ENCODE measurements at places on chromosomes 3 and 15. TPM values are rescaled to one million over a fixed set of nuclear protein-coding genes. Genes with fewer than 3 reads are reported as not detected.
A peak's percentile ranks its signal among the peaks of the same experiment; 100 is the strongest.

Gene LDHAL6B
- not detected for total RNA-seq

DNA sequence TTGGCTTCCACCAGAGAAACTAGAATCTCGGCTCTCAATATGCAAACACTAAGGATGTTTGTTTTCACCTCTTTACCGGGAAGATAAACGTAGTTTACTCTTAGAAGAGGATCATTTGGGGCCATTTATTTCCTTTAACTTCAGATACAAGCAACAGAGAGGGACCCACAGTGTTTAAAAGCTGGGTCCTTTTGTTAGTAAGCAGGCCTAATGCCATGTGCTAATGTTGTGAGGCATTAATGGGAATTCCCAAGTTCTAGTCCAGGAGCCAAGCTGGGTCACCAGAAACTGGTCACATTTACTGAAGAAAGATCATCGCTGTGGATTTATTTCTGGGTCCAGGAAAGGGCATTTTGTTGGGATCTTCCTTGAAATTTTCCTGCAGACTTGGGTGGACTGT is 78.1 kb upstream of the ADAMTS9 start:
- no peak for ATAC-seq

Gene LAMB2
- not detected for total RNA-seq

GRCh38 chr15:41487802-41488201 is 5.9 kb upstream of the ITPKA start:
- peak; percentile 12 for ATAC-seq

DNA sequence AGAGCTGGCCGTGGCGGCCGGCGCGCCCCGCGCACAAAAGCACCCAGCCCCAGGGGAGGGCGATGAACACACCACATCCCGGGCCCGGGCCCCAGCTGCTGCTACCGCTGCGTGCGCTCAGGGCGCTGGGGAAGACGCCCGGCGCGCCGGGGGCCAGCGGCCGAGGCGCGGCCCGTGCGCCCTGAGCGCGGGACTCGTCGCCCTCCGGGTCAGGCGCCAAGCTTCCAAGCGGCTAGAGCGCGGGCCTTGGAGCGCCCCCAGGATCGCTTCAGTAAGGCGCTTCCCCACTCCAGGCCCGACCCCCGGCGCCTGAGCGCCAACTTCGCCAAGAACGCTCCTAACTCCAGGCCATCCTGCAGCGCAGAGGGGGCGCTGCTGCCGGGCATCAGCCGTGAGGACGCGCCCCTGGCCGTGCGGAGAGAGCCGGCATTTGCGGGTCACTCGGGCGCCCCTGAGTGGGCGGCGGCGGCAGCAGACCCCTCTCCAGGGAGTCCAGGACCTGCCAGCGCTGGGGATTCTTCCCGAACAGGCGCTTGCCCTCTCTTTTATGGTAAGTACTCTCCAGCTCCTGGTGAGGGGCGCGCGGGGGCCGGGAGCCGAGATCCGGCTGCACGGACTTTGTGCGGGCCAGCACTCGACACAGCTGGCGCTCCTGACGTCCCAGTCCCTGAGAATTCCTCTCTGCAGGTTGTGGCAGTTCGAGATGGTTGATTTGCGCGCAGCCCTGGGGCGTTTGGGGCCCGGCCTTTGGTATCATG is 475 bp downstream of the SPSB4 start:
- ATAC-seq = no peak

Gene C3orf18
- 17.3 TPM for total RNA-seq

DNA sequence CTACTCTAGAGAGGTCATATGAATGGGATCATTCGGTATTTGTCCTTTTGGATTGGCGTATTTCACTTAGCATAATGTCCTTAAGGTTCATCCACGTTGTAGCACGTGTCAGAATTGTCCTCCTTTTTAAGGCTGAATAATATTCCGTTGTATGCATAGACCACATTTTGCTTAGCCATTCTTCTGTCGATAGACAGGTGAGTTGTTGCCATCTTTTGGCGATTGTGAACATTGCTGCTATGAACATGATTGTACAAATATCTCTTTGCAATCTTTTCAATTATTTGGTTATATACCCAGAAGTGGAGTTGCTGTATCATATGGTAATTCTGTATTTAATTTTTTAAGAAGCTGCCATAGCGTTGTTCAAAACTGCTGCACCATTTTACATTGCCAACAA is 52.4 kb upstream of the GOLGA8J start:
- ATAC-seq = no peak

DNA sequence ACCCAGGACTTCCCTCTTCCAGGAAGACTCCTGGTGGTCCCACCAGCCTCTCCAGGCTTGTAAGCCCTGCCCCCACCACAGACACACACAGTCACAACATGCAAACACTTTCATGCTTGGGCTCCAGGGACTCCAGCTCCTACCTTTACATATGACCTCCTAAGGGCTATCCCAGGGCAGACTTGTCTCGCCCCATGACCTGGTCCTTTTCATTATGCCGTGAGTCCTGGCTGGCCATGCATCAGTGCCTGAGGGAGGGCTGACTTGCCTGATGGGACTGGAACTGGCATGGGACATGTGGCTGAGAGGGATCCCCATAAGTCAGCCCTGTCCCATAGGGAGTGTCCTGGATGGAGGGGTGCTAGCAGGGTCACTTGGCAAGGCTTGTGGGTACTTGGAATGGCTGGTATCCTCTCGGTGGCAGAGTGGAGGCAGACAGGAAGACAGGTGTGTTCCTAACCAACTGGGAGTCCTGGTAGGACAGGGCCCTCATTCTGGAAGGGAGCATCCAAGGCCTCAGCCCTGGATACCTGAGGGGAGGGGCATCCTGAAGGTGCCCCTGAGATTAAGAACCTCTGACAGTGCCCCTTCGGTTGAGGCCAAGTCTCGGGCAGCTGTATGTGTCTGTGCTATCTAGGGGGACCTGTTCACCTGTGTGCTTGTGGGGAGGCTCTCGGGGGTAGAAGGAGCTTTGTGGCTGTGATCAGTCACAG is 540 bp upstream of the HHATL start:
- no peak for ATAC-seq

DNA sequence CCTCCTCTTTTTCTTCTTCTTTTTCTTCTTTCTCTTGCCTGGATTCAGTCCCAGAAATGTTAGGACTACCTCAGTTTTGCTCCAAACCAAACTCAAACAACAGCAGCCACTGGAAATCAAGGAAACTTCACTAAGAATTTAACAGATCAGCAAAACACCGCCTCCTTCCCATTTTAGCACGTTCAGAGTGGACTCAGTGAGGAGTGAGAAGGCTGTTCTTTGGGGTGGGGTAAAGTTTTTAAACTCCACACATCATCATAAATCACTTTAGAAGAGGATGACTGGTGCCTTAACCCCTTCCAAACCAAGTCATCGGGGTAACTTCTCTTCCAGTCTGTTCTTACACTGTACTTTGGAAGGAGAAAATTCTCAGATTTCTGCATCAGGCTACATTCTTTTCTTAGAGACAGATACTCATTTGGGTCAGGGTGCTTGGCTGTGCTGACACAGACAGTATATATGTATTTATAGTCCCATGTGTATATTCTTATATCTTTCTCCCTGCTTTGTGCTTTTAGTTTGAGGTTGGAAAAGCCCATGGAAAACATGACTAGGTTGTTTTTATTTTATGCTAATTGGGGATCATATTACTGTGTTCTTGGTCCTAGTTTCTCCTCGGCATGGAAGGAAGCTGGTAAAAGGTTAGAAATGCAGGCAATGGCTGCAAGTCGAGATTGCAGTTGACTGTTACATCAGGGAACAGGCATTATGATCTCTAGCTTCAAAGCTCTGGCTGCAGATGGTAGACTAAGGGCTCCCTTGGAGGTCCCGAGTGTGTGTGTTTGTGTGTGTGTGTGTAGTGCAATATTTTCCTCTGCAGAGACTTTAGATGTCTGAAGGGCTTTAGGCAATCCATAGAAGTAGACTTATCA is at the start of gene CCDC80:
Gene CCDC80, minus strand, starts transcription at position 214 of the 872 bp plus-strand sequence. CDS start 1,238 bp downstream, outside the sequence.
- ATAC-seq = no peak

DNA sequence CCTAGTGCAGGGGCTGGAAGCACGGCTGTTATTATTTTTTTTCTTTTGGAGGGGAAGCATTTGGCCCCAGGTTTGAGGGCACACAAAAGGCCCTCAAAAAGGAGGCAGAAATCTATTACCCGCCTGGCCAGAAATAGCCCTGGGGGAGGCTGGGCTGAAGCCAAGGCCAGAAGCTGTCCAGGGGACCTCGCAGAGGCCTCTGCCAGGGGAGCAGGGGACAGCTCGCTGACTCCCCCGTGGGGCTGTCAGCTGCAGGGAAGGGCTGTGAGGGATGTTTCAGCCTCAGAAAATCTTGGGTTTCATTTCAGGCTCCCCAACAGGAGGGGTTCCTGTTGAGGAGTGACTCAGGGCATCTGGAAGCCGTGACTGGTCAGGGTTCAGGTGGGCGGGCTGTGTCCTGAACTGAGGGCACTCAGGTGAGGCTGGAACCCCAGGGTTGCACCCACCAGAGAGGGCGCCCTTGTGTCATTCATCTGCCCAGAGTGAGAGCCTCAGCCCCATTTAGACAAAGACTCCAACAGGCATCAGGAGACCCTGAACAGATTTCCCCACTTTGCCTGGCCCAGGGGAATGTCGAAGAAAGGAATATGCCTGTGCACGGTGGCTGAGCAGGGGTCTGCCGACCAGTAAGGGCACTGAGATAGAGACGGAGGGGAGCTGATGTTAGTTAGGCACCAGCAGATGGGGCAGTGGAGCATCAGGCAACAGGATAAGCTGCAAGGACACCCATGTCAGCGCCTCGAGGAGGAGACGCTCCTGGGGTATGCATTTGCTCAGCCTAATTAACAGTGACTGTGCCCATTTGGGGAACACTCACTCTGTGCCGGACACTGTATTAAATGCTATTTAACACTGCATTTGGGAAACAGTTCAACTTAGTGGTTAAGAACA is 43.5 kb upstream of the SLC6A11 start:
- no peak for ATAC-seq

- no peak for ATAC-seq
Observed at GRCh38 chr3:44576613-44577012, 8.2 kb upstream of the ZNF660 start.

DNA sequence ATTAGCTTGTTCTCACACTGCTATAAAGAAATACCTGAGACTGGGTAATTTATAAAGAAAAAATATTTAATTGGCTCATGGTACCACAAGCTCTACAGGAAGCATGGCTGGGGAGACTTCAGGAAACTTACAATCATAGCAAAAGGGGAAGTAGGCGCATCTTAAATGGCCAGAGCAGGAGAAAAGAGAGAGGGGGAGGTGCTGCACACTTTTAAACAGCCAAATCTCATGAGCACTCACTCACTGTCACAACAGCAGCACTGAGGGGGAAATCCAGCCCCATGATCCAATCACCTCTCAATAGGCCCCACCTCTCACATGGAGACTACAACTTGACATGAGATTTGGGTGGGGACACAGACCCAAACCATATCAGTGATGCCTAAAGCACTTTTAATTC is 82.5 kb downstream of the DCLK3 start:
- ATAC-seq = no peak

DNA sequence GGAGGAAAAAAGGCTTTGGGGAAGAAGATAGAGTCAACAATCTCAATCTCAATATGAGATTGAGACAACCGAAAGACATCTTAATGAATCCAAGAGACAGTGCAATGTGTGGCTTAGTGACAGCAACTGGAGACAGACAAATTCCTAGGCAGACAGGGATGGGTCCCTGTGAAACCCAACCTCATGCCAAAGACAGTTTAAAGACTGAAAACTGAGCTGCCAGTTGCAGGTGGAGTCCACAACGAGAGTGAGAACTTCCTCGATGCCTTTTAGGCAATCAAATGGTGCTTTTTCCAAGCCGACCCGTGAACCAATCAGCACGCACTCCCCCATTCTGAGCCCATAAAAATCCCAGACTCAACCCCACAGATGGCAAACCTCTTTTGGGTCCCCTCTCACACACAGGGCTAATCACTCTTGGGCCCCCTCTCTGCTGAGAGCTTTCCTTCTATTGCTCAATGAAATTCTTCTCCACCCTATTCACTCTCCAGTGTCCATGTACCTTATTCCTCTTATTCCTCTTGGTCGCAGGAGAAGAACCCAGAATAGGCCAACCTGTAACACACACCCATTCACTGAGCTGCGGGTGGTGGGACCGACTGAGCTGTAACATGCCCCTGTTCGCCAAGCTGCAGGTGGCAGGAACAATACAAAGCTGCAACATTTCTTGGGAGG is 34.8 kb downstream of the ZMAT3 start:
- ATAC-seq = no peak

Gene EFHB
- total RNA-seq = 0.58 TPM

- peak; percentile 45 for ATAC-seq
Observed at GRCh38 chr3:43071313-43071893, 34.5 kb downstream of the POMGNT2 start.

All from activated T-helper 17 cell treated with anti-CD3 and anti-CD28 coated beads, Interleukin-2, amount 50 U/mL, for 72 hours (primary cell).